ENCODE measurements at places on chromosomes 13 and 19.

DNA sequence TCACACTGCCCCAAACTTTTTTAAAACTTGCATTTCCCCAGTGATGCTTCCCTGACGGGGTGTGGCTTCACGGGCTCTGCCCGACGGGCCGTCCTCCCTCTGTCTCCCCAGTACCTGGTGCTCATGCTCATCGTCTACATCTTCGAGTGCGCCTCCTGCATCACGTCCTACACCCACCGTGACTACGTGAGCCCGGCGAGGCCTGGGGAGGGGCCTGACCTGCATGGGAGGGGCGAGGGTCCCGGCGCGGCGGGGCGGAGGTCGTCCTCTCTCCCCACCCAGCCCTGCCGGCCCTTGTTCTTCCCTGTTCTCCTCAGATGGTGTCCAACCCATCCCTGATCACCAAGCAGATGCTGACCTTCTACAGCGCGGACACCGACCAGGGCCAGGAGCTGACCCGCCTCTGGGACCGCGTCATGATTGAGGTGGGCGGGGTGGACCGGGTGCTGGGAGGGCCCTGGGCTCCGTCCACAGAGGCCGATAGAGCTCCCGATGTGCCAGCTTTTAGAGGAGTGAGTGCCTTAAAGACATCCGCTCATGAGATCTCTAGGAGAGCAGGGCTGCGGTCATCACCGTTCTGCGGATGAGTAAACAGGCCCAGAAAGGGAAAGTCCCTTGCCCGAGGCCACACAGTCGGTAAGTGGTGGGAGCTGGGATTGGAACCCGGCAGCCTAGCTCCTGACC, 6.9 kb downstream of the UPK1A start:
- peak; percentile 77 for DNase-seq

DNA sequence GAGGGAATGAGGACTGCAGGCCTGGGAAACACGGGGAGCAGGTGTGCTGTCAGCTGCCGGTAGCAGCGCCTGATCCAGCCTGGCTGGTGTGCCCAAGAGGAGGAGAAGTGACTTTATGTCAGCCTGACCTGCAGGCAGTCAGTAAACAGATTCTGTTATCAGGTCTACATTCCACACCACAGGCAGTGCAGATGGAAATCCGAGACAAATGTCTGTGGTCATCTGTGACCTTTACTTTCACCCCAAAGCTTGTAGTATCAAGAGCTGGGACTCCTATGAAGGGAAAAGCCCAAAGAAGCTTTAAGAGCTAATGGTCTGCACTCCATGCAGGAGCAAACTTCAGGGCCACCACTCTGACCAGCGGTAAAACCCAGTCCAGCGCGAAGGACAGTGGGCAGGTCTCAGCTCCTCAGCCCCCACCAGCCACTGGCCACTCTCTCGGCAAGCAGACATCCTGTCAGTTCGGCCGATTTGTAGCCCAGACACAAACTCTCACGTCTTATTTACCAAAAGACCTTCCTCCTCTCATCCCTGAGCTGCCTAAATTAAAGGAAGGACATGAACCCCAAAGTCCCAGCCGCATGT, 7.7 kb downstream of the EPS15L1 start:
- no peak for DNase-seq

DNA sequence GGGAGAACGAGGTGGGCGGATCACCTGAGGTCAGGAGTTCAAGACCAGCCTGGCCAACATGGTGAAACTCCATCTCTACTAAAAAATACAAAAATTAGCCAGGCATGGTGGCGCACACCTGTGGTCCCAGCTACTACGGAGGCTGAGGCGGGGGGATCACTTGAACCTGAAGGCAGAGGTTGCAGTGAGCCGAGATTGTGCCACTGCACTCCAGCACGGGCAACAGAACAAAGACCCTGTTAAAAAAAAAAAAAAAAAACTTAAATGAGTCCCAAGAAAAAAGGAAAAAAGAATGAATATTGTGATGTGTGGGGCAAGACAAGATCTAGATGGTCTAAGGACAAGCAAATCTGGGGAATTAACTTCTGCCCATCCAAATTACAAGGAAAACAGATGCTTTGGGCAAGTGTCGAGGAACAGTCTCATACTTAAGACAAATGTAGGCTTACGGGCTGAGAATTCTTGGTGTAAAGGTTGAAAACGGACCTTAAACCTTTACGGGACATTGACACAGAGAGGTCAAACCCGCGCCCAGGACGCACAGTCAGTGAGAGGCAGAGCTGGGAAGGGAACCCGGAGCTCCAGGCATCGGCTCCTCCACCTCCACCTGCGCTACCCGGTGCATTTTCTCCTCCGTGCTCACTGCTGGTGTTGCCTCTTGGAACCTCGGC, 656 bp upstream of the ZNF324 start:
- DNase-seq, result no peak

DNA sequence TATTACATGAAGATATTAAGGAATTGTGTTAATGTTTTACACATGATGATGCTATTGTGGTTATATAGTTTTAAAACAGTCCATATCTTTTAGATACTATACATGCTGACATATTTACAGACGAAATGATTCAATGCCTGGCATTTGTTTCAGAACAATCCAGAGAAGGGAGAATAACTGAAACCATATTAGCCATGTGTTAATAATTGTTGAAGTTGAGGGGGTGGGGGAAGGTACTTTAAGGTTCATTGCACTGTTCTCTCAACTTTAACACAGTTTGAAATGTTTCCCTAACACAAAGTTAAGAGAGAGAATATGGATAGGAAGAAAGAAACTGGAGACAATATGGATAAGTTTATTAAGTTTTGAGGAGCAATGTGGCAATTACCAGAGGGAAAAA, 5.8 kb downstream of the CRYL1 start:
- no peak for DNase-seq

DNA sequence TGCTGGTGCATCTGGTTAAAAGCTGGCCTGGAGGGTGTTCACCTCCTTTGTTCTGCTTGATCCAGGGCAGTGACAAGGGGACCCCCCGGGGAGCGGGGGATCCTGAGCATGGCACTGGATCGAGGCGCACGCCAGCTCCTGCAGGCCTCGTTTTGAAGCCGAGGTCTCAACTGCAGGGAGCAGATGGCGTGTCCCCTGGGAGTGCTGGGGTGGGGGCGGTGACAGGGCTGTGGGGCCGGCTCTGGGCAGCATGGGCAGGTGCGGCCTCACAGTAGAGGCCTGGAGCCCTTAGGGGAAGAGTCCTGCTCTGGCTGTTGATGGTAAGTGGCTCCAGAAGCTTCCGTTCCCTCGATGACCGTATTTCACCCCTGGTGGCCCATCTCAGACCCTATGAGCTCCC, 51.8 kb downstream of the CRTC1 start:
- no peak for DNase-seq

GRCh38 chr13:26025196-26025595, 26.6 kb downstream of the SHISA2 start:
- no peak for DNase-seq

DNA sequence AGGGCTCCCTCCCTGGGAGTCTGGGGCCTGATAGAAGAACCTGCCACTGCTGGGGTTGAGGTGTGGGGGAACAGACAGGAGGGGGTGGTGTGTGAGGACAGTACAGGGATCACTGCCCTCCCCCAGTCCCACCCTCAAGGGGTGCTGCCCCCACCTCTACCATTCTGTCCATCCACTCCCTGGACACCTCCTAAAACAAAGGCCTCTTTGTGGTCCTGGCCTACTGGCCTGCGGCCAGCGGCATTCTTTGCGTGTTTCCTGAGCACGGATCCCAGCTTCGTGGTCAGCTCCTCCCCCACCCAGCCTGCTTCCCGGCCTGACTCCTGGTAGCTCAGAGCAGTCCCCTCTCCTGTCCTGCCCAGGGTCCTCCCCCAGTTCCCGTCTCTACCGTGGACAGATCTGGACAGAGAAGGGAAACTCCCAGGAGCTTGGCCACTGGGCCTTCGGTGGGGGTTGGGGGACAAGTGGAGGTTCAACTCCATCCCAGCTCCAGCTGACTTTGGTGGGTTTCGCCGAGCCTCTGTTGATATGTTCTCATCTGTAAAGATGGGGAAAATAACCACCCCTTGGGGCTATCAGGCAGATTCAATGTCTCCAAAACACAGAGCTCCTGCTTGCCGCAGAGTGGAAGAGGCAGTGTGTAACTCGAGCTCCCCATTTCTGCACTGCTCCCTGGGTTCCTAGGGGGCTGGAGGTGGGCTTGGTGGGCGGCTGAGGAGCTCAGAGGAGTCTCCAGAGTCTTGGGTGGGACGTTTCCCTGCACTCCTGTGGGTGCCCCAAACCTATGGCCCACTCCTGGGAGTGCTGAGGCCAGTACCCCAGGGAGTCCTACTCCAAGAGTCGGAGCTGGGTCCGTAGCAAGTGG, 48.7 kb downstream of the LYL1 start:
- DNase-seq, result no peak

DNA sequence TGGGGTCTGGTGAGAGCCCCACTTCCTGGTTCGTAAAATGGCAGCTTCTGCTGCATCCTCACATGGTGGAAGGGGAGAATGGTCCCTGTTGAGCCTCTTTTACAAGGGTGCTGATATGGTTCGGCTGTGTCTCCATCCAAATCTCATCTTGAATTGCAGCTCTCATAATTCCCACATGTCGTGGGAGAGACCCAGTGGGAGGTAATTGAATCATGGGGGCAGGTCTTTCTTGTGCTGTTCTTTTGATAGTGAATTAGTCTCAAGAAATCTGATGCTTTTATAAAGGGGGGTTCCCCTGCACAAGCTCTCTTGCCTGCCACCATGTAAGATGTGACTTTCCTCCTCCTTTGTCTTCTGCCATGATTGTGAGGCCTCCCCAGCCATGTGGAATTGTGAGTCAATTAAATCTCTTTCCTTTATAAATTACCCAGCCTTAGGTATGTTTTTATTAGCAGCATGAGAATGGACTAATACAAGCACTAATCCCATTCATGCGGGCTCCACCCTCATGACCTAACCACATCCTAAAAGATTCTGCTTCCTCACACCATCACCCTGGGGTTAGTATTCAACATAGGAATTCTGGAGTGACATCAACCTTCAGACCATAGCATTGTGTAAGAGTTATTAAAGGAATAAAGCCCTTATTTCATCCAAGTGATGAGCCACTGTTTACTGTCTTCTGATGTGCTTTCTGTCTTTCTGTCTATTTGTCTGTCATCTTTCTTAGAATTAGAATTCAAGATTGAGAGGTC, 159.0 kb upstream of the IRS2 start:
- no peak for DNase-seq

DNA sequence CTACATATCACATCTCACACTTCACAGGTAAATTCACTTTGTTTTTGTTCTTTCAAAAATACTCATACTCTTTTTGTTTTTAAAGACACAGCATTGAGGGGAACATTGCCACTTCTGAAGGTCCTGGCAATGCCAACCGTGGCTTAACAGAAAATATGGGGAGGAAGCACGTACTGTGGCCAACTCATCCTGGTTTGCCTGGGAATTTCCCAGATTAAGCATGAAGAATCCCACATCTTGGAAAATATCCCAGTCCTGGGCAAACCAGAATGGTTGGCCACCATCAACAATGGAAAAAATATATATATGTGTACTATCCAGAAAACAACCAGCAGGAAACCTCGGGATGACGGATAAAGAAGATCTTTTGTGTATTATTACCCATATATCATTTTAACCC, 1032.2 kb upstream of the SLC10A2 start:
- DNase-seq, result no peak

DNA sequence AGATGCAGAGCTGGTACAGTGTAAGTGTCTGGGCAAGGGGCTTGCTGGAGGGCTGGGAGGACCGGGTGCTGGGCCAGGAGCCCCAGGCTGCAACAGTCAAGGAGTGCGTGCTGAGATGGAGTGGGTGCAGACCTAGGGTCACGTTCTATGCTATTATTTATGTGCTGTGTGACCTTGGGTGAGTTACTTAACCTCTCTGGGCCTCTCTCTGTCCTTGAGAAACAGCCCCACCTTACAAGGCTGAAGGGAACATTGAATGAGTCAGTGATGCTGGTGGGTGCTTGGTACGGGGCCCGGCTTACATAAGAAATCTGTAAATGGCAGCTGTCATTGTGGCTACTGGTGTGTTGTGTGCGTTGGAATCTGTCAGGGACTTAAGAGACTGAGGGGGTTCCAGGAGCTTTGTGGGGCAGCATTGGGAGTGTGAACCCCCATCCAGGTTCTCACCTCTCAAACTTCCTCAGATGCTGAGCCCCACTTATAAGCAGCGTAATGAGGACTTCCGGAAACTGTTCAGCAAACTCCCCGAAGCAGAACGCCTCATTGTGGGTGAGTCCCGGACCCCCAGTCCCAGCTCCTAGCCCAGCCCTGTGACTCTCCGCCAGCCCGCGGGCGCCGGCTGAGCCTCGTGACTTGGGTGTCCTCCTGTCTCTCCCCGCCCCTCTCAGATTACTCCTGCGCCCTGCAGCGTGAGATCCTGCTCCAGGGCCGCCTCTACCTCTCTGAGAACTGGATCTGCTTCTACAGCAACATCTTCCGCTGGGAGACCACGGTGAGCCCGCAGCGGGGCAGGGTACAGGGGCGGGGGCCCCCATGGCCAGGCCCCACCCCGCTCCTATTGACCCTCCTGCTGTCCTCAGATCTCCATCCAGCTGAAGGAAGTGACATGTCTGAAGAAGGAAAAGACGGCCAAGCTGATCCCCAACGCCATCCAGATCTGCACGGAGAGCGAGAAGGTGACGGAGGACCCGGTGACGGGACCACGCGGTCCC, 9.6 kb downstream of the GRAMD1A start:
- no peak for DNase-seq

DNA sequence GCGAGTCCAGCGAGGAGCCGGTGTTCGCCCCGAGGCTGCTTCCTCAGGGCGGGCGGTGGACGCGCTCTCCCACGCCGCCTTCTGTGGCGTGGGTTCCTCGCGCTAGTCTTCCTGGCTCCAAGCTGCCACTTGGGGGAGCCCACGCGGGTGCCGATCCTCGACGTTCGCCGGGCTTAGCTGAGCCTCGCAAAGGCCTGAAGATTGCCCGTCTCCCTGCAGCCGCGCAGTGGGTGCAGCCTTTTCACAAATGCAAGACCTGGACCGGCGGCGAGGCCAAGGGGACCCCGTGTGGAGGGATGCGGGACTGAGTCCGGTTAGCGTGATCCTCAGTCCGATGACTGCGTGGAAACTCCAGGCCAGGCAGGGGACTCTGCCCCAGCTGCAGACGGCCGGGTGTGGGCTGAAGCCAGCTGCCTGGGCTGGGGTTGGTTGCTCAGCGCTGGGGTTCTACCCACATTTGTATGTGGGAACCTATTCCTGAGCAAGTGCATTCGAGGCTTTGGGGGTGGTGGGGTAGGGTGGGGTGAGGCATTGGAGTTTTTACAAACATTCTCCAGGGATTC, 16.6 kb upstream of the LRP3 start:
- no peak for DNase-seq

DNA sequence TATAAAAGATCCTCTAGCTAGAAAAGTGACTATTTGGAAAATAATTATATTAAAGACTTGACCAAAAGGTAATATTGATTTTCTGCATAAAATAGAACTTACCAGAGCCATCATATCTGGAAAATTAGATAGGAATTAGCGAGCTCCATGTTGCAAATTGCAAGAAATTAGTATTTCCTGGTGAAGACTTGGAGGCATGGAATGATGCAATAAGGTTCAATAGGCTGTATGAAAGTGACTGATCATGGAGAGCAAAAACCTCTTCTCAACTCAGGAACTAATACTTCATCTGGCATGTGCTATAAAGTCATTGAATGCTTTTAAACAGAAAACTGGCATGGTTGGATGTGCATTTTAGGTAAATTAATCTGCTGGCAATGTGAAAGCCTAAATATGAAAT, 66.3 kb upstream of the UFM1 start:
- DNase-seq, result no peak

- no peak for DNase-seq
Measured at GRCh38 chr13:87123987-87124784, 547.0 kb upstream of the SLITRK5 start.
